ENCODE measurements at places on chromosomes 1 and 21.

DNA sequence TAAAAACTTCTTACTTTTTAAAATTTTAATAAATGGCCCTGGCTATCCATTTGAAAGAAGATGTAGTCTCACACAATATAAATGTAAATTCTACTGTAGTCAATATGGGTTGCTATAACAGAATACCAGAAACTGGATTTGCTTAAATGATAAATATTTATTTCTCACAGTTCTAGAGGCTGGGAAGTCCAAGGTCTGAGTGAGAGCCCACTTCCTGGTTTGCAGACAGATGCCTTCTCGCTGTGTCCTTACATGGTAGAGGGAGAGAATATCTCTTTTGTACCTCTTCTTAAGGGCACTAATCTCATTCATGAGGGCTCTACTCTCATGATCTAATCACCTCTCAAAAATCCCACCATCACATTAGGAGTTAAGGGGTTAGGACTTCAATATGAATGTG, 35.2 kb downstream of the EXO1 start:
- no peak for DNase-seq

DNA sequence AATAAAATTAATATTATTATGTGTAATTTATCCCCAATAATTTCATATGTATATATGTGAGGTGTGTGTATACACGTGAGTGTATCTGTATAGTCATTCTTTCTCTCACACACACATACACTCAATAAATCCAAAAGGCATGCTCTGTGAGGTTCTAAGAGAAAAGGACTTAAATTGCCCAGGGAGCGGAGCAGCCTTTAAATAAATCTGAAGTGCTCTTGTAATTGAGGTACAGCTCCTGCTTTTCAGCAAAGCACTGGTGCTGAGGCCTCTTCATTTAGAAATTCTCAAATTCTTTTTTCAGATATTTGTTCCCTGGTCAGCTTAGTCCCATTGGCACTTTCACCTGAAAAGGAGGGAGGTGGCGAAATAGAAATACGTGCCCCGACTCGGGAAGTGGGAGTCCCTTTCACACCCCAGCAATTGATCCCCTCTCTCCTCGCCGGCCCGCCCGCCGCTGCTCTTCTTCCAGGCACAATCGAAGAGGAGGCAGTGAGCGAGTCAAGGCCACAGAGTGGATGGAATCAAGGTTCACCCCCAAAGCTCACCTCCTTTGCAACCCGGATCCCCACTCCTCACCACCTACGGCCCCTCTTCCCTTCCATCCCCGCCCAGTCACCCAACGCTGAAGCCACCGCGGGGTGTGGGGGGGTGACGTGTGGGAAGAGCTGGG, 944 bp downstream of the PLPPR5 start:
- DNase-seq = no peak

GRCh38 chr1:22420455-22421053, 31.1 kb upstream of the ZBTB40 start:
- DNase-seq = peak; percentile 89

DNA sequence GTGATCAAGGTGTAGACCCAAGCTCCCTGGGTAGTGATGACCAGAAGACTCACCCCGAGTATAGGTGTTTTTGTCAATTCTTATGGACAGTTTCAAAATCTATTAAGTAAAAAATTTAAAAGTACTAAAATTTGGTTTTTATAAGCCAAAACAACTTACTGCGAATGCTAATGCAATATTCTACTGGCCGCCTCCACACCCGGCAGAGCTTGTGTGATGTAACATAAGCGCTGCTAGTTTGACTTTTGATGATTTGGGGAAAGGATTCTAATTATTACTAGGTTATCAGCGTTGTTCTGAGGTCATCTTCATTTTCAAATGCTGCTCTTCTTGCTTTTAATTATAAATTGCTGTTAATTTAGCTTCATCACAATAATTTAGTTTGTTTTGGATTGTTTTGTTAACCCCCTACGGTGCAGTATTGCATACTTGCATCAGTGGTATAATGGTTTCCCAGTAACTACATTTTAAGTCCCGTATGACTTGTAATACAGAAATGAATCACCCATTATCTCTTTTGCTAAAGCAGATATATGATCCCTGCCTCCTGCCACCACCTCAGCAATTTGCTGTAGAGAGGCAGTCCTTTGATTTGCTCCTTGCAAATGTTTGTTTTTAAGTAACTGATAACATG, 178.0 kb downstream of the SDCCAG8 start:
- DNase-seq = peak; percentile 32

GRCh38 chr21:28018741-28019669, 973.7 kb downstream of the LTN1 start:
- DNase-seq = peak; percentile 25

GRCh38 chr21:34313116-34313515, 50.7 kb upstream of the KCNE2 start:
- peak; percentile 32 for DNase-seq

DNA sequence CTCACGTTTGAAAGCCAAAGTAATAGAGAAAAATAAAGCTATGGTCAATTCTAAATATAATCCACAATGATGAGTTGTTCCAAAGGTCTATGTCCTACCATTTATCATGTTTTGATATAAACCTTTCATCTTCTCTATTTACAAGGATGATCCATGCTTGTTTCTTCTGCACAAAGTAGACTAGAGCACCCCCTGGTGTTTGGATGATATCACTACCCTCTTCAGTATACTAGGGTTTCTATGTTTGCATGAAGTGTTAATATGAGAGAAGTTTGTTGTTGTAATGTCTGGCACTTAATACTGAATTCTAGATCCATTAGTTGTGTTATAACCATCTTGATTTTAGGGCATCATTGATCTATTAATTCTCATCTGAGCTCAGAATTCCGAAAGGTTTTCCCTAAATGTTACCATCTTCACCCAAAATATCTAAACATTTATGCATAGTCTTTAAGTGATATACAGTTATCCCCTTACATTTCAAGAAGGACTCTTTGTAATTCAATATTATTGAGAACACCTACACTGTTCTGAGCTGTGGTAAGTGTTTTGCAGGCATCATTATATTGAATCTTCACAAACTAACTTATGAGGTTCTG, 21.1 kb downstream of the CLDN8 start:
- peak; percentile 50 for DNase-seq

- no peak for DNase-seq
These were observed 645 bp downstream of the ATP6V0B start for GRCh38 chr1:43975249-43975961.

- no peak for DNase-seq
These were observed 27.9 kb downstream of the DIP2A start for GRCh38 chr21:46486481-46487126.

DNA sequence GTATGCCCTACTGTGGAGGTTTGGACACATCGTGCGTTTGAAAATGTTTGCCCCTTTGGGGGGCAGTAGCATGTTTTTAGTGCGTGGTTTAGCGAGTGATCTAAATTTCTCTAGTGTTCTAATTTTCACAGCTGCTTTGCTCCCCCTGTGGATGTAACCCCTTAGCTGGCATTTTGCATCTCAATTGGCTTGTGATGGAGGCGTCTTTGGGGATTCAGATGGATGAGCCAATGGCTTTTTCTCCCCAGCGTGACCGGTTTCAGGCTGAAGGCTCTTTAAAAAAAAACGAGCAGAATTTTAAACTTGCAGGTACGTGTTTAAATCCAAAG, 836 bp downstream of the CDC7 start:
- DNase-seq = peak; percentile 72

DNA sequence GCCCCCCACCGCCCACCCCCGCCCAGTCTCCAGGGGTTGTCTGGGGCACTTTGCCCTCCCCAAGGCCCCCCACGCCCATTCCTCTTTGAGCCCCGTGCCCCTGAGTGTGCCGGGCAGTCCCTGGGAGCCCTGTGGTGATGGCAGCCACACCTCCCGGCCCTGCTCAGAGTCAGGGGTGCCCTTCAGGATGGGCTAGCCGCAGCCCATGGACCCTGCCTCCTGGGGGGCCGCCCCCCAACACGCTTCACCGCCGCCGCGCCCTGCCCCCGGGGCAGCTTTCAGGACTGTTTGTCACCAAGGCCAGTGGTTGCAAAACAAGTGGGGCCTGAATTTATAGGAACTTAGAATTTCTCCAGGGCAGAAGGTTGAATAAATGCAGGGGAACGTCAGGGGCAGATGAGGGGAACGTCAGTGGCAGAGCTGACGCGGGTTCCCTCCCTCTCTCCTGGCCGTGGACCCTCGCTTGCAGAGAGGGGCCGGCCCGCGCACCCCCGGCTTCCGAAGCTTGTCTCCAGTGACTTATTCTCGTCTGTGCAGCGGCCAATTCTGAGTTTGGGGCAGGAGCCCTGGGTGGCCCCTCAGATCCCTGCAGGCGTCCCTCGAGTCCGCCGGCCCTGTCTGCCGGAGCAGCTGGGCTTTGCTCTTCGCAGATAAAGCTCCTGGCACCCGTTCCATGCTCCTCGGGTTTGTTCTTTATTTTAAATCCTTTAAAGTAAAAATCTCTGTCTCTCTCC, 41.2 kb upstream of the ADARB1 start:
- no peak for DNase-seq

- DNase-seq = no peak
These were observed 11.7 kb downstream of the CHIA start for GRCh38 chr1:111302374-111302773.

DNA sequence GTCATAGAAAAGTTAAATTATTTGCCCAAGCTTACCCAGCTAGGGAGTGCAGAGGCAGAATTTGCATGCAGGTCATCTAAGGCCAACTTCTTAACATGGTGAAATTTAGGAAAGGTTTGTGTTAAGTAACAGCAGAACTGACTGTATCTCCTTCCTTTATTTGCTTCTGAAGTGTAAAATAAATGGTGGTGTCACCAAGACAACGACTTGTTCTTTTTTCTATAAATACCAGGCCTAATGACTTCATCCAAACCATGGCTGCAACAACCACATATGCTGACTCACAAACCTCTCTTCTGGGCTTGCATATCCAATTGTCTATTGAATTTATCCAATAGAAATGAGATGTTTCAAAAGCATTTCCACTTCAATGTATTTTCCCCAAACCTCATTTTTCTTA, 19.1 kb downstream of the COL24A1 start:
- DNase-seq = peak; percentile 78

DNA sequence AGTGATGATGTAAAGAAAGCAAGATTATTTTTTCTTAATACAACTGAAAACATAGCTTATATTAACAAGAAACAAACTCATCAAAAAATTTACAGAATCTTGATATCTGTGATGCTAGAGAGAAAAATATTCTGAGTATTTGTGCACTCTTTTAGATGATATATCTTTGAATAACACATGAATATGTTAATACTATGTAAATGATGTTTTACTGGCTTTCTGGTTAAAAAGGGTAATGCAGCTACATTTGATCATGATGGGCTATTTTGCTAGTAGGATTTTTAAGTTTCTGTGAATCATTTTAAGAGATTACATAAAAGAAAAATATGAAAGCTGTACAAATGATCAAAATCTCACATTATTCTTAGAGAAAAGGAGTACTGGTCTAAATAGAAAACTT, 114.5 kb downstream of the GRIK1 start:
- DNase-seq = no peak

- DNase-seq = no peak
These were observed 116.9 kb upstream of the RAB4A start for GRCh38 chr1:229153955-229154548.

DNA sequence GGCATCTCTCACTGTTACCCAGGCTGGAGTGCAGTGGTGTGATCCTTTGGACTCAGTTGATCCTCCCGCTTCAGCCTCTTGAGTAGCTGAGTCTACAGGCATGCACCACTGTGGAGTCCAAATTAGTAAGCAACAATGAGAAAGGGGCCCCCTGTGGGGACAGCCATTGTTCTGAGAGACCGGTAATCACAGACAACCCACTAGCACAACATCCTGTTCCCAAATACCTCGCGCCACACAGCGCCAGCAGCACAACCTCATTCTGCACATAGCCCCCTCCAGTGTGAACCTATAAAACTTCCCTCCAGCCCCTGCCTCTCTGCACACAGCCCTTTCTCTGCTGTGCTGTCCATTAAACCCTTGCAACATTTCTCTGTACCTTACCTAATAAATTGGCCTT, 226.4 kb downstream of the DYRK1A start:
- DNase-seq = peak; percentile 13

- no peak for DNase-seq
These were observed 98.9 kb downstream of the LYST start for GRCh38 chr1:235767795-235768194.

DNA sequence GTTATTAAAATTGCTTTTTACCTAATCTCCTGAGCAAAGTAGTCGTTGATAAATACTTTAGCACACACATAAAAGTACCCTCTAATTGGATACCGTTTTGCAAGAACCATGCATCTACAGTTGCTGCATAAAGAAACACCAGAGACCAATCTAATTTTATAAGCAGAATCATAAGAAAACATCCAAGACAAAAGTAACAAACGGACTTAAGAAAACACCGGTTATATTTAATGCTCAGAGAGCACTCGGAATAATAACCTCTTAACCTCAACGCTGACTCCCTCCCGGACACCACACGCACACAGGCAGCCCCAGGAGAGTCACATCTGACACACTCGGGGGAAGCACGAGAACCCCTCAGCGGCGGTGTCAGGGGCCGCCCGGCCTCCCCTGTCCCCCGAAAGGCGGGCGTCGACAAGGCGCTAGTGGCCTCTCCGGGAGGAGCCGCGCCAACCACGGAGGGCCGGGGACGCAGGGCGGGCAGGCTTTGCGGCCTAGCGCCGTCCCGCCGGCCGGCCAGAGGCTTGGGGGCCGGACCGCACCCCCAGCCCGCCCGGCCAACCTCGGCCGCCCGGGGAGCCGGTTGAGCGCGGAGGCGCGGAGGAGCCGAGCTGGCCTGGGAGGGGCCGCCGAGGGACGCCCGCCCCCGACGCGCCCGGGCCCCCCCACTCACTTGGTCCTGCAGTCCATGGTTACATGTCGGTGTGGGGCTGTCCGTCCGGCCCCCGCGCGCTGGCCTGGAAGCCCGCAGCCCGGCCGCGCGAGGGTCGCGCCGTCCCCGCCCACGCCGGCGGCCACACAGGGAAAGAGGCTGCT, 606 bp downstream of the DENND1B start:
- peak; percentile 48 for DNase-seq

DNA sequence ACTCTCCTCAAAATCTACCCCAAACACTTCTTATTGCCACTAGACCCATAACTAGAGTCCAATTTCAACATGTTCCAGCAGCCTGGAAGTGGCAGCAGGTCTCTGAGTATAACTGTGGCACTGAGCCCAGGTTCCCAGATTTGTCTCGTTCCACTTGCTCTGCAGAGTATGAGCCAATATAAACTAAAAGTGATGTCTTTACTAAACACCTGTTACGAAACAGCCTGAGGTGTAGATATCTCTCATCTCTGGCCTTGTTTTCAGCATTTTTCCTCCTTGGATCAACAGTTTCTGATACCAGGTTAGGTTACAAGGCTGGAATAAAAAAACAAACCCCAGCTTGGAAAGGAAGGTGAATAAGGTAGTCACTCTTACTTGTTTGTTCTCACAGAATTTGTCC, 25.2 kb upstream of the PRDX6 start:
- DNase-seq = no peak

GRCh38 chr1:69976896-69977295, 228.5 kb downstream of the LRRC40 start:
- DNase-seq = no peak

DNA sequence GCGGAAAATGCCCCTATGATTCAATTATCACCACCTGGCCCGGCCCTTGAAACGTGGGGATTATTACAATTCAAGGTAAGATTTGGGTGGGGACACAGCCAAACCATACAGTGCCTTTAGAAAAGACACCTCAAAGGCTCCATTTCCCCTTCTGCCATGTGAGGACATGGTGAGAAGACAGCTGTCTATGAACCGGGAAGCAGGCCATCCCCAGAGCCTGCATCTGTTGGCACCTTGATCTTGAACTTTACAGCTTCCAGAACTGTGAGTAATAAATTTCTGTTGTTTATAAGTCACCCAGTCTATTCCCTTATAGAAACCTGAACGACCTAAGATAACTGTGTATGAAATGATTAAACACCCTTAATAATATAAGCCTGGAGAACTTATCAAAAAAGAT, 61.6 kb downstream of the KIFAP3 start:
- DNase-seq = no peak

GRCh38 chr1:205658943-205659581, 21.2 kb downstream of the SLC45A3 start:
- peak; percentile 72 for DNase-seq
